Activated CD8-positive, alpha-beta memory T cell treated with anti-CD3 and anti-CD28 coated beads, Interleukin-2, amount 10 ng/mL, durations not matched to agents 7 days and 5 days (primary cell): ENCODE measurements at places on chromosomes 4 and X. TPM values are rescaled to one million over a fixed set of nuclear protein-coding genes. Genes with fewer than 3 reads are reported as not detected.

Gene CCDC158
- not detected for total RNA-seq

Gene STOX2
- not detected for total RNA-seq

Gene STS
- 1.5 TPM for total RNA-seq

Gene DKK2
- not detected for total RNA-seq

Gene GAGE12E
- not detected for total RNA-seq
